Stimulated activated CD4-positive, alpha-beta T cell treated with anti-CD3 and anti-CD28 coated beads, Interleukin-2, amount 100 ng/mL, for 48 hours (primary cell): ENCODE measurements at places on chromosomes 12 and 14.

- DNase-seq: no peak
These were observed 26.8 kb downstream of the RIC8B start for GRCh38 chr12:106801167-106801708.

DNA sequence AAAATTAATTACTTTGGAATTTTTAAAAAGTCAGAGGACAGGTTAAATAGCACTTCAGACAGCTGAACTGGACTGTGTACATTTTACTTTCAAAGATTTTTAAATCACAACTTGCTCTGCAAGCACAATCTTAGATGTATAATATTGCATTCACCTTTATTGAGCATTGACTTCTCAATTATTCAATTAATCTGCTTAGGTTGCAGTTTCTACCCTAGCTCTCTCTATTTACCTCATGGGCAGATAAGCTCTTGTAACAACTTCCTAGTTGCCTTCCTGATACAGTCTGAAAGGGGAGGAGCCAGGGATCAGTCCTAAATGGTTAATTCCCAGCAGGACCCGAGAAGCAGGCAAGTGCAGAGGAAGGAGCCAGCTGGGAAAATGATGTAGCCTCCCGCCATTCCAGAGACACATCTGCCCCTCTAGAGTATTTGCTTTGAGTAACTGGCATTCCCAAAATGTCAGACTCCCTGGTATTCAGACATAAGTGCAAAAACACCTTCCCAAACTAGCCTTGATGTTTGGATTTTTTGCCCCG lies 302.8 kb downstream of the GALC start:
- no peak for DNase-seq

DNA sequence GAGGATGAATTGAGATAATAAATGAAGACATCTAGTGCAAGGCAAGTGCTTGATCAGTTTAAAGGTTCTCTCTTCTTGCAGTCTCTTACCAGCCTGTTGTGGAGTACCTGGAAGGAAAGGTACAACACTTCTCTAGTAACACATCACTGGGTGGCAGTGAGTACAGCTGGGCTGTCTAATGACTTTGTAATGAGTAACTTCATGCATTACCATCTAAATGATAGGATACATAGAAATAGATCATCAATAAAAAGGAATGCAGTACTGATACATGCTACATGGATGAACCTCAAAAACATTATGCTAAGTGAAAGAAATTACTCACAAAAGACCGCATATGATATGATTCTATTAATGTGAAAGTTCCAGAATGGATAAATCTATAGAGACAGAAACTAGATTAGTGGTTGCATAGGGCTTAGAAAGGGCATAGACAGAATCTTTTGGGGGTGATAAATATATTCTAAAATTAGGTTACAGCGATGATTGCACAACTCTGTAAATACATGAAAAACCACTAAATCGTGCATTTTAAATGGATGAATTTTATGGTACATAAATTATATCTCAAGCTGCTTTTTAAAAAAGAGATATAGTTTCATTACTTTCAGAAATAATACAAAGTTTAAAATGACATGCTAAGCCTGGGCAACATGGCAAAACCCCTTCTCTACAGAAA lies 224.4 kb downstream of the CHST11 start:
- no peak for DNase-seq

DNA sequence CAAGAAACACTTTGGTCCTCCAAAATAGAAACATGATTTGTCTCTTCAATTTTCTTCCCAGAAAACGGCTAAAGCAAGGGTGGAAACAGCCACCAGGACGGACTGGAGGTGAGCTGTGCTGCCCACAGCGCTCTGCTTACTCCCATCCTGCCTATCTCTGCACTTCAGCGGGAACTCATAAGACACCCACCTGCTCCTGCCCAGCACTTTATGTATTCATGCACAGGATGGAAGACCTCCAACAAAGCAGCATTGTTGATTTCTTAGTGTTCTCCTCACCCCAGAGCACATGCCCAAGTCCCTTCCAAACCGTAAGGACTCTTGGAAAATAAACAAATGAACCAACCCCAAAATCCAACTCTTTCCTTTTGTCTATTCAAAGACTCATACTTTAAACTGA lies 277.2 kb downstream of the MED13L start:
- no peak for DNase-seq

GRCh38 chr12:5499566-5500330 lies 67.8 kb downstream of the NTF3 start:
- DNase-seq: no peak

- no peak for DNase-seq
These were observed 128.4 kb downstream of the RBM19 start for GRCh38 chr12:113837528-113838296.

GRCh38 chr12:77060136-77060882 lies 5.1 kb downstream of the E2F7 start:
- DNase-seq: no peak

DNA sequence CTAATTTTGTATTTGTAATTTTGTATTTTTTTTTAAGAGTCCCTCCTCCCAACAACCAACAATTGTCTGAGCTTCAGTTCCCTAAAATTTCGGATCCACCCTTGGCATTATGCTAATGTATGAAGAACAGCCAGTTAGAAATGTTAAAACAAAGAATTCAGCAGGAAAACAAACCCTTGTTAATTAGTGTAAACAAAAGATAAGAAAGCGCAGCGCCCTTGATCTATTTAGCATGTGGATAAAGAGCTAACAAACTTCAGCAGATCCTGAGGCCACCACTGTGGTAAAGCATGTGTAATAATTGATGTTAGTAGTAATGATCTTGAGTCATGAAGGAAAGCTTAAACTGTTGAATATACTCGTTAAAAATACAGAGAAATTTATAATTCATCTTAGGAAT lies 199.8 kb downstream of the TMX1 start:
- DNase-seq: no peak

DNA sequence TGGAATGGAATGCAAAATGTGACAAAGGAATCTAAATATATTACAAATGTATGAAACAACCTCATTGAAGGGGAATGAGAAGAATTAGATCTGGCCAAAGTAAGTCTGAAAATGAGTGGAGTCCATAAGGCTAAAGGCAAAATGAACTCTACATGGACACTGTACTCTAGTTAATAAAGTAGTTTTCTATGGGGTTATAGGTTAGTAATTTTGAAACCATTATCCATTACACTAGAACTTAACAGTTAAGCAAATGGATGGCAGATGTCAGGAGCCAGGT lies 222.1 kb downstream of the NUAK1 start:
- DNase-seq: no peak

DNA sequence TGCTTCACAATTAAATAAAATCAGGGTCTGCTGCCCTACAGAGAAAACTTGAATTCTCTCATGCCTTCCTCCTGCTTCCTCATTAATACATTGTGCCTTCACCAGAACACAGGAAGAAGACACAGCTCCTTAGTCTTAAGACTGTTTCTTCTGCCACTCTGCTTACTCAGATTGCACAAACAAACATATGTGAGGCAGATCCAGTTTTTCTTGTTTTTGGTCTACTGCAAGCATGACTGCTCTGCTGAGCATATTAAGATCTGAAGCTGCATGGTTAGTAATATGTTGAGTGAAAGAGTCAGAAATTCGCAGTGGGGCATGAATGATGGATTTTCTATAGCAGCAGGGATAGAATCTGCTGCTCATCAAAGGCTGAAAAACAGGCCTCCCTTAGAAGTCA lies 321.1 kb upstream of the STXBP6 start:
- no peak for DNase-seq

DNA sequence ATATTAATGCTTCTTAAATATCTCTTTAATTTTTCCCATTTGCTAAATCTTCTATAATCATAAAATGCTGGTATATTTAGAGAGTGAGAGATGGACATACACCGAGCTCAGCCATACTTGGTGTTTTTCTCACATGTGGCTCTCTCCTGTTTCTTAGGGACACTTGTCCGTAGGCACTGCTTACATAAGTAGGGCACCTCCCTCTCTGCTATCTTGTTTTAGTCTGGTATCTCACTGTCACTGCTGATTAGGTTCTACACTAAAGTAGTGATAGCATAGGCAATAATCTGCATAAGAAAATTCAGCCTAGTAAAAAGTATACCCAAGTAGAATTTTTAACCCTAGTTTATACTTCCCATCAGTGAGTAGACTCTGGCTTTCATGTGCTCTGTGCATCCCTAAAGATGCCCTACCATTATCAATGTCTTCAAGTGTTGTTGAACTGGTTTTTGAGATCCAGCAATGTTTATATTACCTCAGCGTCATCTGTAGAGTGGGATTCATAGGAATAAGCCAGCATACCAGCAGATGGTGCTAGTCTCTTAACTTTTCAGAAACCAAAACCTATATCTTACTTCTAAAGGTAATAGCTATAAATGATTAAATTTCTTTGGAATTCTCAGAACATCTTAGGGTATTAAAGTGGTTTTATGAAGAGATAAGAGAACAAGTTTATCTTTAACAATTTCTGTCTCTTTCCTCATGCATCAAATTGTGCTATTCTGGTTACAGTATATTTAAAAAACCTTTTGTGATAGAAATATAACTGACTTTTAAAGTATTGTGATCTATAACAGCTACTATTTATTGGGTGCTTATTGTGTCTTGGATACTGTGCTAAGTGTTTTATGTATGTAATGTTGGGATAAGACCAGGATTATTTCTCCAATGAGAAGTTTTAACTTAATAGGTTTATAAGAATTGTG lies 32.9 kb downstream of the ARID2 start:
- DNase-seq: no peak

- DNase-seq: no peak
These were observed 1046.9 kb downstream of the VRK1 start for GRCh38 chr14:97844042-97844441.

DNA sequence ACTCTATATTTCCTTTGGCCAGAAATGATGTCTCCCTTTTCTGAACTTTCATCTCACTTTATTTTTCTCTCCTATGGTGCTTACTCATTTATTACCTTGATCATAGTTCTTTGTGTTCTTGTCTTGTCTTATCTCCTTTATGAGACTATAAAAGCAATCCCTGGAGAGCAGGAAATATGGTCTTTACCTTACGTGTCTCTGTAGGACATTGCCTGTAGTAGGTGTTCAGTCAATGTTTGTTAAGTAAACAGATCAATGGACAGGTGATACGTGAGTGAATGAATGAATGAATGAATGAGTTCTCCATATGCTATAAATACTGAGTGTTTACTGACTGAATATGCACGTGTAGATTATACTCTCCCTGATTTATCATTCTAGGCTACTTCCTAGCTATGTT lies 193.7 kb upstream of the HMGA2 start:
- no peak for DNase-seq

GRCh38 chr12:111728795-111729194 lies 37.9 kb upstream of the ALDH2 start:
- DNase-seq: no peak

DNA sequence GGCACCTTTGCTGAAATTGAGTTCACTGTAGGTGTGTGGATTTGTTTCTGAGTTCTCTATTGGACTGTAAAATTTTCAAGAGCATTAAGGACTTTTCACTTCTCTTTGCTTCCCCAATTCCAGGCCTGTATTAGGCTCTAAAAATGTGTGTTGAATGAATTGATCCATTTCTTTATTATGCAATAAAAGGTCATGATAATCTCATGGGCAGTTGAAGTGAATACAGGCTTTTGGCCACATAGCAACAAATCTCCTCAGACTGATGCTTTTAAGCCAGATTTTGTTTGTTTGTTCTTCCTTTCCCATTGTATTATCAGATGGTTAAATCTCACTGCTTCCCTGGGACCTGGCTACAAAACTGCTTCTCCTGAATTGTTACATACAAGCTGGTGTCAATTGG lies 258.0 kb upstream of the FAR2 start:
- DNase-seq: no peak

- no peak for DNase-seq
These were observed 4.7 kb upstream of the MLXIP start for GRCh38 chr12:122073815-122074214.

GRCh38 chr14:63045234-63045611 lies at the start of gene KCNH5:
TSS of gene KCNH5 (minus strand) at chr14:63045458. CDS start at chr14:63045186, 272 bp downstream.
- DNase-seq: no peak

GRCh38 chr12:4270016-4270830 lies 3.3 kb upstream of the CCND2 start:
- DNase-seq: peak; percentile 51

GRCh38 chr12:105409279-105409678 lies 78.8 kb downstream of the C12orf75 start:
- DNase-seq: no peak

DNA sequence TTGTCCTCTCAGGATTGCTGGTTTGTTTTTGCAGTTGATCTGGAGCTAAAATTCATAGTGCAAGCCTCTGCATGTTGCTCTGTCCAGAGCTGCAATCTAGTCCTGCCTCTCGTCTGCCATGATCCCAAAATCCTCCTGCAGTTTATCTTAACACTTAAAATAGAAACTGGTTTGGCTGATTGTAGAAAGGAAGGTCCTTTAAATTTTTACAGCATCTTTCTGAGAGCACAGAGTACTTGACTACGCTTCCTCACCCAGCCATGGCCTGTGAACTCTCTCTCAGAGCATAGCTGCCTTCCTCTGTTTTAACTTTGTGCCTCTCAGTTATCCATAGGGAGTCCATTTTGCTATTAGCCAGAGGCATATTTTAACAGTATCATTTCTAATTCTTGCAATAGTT lies 877.1 kb downstream of the C12orf50 start:
- no peak for DNase-seq

DNA sequence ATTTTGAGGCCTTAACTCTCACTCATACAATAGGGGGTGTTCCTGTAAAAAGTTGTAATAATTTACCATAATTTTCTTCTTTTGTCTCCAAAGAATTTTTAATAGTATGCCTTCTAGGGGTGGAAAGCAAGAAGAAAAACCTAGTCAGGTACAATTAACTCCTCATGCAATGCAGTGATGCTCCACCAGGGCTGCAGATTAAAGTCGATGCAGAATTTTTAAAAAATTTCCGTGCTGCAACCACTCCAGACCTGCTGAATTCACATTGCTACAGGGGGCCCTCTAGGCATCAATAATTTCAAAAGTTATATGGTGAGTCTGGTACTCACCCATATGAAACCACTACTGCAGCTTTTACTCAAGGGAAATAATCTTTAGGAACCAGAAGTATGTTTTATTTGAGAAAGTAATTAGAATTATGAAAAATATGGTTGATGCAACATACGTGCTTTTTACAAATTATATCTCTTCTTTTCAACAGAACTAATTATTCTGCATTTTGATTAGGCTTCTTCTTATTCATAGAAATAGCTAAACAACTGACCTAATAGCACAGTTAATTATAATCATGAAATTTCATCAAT lies 353.2 kb downstream of the BCAT1 start:
- no peak for DNase-seq

DNA sequence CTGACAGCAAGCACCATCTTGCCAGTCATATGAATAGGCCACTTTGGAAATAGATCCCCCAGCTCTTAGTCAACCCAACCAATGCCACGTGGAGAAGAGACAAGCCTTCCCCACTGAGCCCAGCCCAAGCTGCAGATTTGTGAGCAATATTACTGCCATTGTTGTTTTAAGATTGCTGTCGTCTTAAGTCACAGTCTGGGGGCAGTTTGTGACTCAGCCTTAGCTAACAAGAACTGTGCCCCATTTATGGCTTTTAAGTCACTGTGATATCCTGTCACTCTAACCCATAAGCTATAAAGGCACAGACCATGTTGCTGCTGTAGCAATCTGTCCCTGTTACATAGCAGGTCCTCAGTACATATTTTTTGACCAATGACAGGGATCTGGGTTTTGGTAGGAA lies 464.2 kb downstream of the MED13L start:
- DNase-seq: no peak

- DNase-seq: no peak
These were observed 357.5 kb downstream of the GALC start for GRCh38 chr14:87635442-87635841.

- DNase-seq: peak; percentile 25
These were observed 229.6 kb downstream of the BCAT1 start for GRCh38 chr12:24719293-24719721.
